ENCODE measurements at places on chromosomes 2 and 18.
A peak's percentile ranks its signal among the peaks of the same experiment; 100 is the strongest.

DNA sequence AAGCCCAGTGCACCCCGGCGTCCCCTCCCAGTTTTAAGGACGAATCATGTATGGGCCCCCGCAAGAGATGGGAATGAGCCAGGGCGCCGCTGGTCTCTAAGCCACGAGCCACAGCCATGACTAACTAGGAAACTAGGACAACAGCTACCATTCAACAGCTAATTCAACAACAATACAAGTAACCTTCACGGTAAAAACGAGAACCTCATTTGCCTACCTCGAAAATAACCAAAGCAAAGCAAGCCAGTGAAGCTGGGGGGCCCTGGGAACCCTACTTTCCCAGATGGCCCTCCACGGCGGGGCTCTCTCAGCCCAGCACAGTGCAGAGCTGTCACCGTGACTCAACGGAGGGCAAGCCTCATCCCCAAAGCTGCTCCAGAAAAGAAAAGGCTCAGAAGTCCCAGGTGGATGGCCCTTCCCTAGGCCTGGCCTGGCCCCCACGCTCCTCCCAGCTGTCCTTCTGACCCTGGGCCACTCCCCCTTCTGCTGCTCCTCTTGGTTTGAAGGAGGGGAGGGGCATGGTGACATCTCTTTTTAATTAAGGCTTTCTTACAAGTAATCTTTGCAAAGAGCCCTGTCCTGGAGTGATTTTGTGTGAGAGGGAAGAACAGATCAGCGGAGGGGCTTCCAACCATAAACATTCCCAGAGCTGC, 126.3 kb downstream of the HDAC4 start:
- DNase-seq: peak; percentile 67

DNA sequence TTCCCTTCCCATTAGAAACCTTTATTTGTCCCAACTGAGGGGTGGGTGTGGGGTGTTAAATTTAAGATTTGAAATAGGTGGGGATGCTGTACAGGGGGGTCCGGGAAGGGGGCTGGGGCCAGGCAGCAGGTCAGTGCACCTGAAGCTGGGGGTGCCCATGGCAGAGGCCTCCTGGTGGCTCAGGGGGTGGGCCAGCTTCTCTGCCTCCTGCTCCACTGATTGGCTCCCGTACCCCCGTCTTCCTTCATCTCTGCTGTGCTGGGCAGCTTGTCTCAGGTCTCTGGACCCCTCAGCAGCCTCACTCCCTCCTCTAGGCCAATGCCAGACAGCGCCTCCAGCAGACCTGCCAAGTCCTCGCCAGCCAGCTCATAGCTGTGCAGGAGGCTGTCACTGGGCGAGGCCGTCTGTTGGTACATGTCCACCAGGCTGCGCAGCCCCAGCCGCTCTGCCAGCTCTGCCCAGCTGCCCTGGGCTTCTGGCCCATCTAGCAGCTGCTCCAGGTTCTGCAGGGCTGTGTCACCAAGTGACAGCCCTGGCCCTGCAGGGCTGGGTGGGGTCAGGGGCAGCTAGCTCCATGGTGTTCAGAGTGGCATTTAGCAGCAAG, 2.0 kb upstream of the ANKRD62 start:
- peak; percentile 69 for DNase-seq

- no peak for DNase-seq
These were observed 125.7 kb upstream of the TTC39C start for GRCh38 chr18:23888881-23889280.

DNA sequence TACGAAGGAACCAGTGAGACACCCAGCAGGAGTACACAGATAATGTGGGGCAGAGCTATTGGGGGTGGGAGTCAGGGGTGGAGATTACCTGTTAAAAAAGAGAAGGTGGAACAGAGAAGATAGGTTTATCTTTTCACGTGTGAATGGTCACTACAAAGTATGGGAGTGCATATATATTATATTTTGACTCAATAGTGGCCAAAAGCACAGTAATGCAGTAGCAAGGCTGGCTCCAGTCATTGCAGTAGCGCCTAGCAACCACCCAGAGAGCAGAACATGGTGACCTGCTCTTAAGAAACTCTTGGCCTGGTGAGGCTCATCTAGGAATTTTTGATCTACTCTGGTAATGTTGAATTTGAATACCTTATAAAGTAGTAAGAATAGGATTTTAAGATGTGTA, 1.0 kb downstream of the IMPACT start:
- DNase-seq: no peak

GRCh38 chr18:79354350-79354749, 41.4 kb upstream of the NFATC1 start:
- DNase-seq: no peak

DNA sequence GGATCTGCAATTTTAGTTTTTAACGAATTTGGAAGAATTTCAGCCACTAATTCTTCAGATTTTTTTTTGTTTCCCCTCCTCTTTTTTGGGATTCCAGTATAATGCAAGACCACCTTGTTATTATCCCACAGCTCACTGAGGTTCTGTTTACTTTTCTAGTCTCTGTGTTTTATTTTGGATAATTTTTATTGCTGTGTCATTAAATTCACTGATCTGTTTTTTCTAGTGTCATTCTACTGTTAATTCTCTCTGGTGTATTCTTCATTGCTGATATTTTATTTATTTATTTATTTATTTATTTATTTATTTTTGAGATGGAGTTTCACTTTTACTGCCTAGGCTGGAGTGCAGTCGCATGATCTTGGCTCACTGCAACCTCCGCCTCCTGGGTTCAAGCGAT, 32.2 kb downstream of the UBR3 start:
- no peak for DNase-seq

- DNase-seq: no peak
These were observed 112.2 kb downstream of the TRIB2 start for GRCh38 chr2:12828980-12829379.

DNA sequence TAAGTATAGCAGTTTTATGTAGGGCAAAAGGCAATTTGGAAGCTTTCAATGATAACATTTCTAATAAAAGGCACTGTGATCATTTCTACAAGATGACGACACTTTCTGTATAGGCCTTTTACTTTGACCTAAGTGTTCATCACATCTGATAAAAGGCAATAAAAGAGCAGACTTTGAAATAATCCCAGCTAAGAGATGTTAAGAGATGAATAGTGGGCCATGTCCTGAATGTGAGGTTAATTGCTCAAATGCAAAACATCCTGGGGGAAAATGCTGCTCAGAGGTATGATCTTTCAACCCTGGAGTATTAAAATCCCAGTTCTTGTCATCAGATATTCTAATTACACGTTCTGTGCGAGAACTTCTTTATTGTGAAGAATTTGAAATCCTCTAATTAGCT, 677.6 kb downstream of the SOCS6 start:
- DNase-seq: no peak

DNA sequence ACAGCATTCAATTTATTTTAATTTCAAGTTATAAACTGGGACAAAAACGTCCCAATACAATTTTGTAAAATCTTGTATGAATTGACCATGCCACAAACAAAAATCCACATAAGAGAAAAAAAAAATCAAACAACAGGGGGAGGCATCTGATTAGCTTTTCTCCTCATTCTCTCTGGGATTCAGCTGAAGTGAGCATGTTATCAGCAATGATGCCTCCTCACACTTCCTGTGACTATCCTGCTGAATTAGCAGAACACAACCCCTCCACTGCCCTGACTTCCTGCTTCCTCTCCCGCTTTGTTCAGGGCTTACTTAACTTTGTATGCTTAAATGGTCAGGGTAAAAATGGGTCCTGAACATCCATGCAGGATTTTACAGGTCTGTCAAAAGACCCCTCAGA, 132.2 kb upstream of the ITGB6 start:
- no peak for DNase-seq

DNA sequence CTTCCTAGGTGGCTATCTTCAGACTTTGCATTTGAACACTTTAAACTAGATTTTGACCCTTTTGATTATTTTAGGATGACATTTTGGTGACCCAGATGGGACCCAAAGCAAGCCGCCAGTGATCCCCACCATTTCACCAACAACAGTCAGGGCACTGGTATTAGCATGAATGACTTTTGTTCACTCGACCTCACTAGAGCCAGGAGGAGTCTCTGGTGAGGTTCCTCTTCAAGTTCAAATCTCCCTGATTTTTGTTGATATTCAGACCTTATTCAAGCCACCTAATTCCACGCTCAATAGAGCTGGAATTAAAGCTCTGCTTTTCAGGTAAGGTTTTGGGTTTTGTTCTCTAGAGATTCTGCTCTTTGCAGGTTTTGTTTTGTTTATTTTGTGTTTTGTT, 202.3 kb downstream of the MREG start:
- DNase-seq: no peak

- DNase-seq: no peak
These were observed 4.8 kb downstream of the PDK1 start for GRCh38 chr2:172560721-172561120.

- DNase-seq: no peak
These were observed 35.3 kb upstream of the NPAS2 start for GRCh38 chr2:100784681-100785080.

- no peak for DNase-seq
These were observed 212.4 kb downstream of the CMPK2 start for GRCh38 chr2:6653281-6653750.

DNA sequence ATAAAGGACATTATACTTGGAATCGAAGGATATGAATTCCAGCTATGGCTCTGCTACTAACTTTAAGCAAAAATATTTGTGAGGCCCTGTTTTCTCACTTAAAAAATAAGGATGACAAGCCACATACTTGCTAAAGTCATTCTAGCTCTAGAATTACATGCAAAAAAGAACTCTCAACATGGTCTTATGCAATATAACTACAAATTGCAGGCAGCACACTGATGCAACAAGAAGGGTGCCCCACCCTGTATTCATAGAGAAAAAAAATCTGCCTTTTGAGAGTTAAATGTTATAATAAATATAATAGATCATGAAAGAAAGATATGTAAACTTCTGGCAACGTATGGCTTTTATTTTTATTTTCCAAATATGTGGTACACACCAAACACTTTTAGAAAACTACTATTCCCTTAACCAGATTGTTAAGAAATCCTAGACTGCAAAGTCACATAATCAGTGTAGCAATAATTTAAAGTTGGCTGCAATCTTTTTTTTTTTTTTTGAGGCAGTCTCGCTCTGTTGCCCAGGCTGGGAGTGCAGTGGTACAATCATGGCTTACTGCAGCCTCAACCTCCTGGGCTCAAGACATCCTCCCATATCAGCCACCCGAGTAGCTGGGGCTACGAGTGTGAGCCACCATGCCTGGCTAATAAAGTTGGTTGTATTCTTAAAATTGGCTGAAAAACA, 40.2 kb upstream of the WDSUB1 start:
- no peak for DNase-seq

DNA sequence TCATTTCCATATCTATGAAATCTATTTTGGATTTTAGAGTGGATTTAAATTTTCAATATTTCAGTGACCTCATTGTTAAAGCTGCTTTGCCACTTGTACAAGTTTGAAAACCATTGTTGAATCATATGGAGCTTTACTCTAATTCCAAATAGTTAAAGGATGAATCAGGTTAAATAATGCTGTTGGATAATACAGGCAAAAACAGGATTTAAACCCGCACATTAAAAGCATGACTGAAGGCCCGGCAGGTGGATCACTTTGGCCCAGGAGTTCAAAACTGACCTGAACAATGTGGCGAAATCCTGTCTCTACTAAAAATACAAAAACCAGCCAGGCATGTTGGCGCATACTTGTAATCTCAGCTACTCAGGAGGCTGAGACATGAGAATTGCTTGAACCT, 68.3 kb downstream of the RIF1 start:
- DNase-seq: no peak

DNA sequence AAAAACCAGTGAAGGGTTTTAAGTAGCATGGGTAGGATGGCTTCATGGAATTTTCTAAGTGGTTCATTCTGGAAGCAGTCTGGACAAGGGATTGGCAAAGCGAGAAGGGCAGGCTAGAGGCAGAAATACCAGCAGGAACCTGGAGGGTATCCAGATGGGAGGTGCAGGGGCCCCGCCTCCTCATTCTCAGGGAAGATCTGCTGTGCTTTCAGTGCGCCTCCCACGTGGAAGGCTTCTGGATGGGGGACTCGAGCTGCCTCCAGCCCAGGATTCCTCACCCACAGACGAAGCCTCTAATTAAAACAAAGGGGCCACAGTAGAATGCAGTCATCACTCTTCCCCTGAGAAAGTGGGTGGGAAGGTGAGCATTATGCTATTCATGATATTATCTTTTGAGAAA, 79.8 kb downstream of the VSNL1 start:
- no peak for DNase-seq

GRCh38 chr18:36349552-36349951, 52.0 kb downstream of the FHOD3 start:
- DNase-seq: no peak

Data from left forelimb (tissue), 1 donor.